GM13977 (cell line): ENCODE measurements at places on chromosomes 3 and 15.

DNA sequence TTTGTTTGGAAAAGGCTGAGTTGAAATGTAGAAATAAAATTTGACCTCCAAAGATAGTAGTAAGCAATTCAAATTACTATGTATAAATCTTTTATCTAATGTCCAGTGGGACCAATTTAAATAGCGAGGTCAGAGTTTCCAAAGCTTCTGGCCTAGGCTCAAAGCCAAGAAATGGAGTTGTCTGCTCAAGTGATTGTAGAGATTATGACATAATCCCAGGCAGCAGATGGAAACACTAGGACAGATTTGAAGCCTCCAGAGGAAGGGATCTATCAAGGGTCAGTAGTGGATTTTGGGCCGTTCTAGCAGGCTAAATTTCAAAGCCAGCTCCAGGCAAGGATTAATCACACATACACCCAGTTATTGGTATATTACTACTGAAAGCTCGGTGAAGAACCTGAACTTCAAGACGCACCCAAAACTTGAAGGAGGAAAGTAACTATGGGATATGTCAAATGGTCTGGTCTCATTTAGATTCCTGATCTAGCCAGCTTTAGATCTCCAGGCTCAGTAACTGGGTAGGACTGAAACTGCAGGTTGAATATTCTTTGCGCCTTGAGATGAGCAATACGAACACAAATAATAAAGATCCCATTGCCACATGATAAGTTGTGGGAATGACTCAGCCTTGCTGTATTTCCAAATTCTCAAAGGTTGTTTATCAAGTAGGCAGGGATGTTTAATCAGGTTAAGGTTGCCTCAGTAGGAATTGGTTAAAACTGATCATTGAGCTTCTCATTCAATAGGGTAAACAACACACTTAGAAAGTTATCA lies 30.9 kb upstream of the ARRDC4 start:
- DNase-seq, result no peak

DNA sequence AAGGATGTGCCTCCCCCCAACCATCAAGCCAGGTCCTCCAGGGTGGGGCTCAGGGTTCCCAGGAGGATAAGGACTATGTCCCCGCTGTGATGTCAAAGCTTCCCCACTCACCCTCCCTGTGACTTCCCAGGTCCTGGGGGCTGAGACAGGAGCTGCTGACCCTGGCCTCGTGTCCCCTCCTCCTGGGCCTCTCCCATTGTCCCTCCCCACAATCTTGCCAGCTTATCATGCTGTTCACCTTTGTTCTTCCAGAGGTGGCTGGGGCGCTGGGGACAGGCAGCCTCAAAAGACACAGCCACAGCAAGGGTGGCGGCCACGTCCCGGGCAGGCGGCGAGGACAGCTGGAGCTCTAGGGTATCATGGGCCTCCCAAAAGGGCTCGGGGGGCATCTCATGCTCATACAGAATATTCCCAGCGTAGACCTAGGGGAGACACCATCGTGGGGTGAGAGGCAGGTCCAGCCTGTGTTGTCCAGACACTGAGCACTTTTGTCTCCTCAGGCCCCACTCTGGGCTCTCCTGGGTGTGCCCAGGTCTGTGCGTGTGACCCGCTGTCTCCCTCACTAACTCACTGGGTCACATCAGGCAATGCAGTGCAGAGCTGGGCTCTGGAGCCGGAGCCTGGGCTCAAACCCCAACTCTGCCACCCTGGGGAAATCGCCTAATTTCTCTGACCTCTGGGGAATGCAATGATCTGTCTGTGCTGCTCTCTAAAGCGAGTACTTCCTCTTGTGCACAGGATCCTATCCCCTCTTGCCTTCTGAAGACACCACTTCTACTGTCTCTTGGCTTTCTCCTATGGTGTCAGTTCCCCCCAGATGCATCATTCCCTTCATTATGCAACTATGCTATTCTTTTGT lies 30.0 kb downstream of the SNX33 start:
- DNase-seq, result no peak

- no peak for DNase-seq
Observed at GRCh38 chr15:61668444-61668843, 391.8 kb downstream of the VPS13C start.

- no peak for DNase-seq
Observed at GRCh38 chr15:60573936-60574335, 95.0 kb upstream of the ICE2 start.

DNA sequence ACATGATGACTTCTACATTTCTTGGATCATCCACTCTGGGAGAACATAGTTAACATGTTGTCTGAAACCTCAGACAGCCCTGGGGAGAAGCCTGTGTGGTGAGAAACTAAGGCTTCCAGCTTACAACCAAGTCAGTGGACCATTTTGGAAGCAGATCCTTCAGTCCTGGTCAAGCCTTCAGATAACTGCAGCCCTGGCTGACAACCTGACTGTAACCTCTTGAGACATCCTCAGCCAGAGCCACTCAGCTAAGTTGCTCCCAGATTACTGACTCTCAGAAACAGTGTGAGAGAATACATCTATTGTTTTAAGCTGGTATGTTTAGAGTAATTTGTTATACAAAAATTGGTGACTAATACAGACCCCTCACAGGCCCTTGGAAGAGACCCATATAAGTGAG lies 50.9 kb upstream of the KPNA4 start:
- no peak for DNase-seq

DNA sequence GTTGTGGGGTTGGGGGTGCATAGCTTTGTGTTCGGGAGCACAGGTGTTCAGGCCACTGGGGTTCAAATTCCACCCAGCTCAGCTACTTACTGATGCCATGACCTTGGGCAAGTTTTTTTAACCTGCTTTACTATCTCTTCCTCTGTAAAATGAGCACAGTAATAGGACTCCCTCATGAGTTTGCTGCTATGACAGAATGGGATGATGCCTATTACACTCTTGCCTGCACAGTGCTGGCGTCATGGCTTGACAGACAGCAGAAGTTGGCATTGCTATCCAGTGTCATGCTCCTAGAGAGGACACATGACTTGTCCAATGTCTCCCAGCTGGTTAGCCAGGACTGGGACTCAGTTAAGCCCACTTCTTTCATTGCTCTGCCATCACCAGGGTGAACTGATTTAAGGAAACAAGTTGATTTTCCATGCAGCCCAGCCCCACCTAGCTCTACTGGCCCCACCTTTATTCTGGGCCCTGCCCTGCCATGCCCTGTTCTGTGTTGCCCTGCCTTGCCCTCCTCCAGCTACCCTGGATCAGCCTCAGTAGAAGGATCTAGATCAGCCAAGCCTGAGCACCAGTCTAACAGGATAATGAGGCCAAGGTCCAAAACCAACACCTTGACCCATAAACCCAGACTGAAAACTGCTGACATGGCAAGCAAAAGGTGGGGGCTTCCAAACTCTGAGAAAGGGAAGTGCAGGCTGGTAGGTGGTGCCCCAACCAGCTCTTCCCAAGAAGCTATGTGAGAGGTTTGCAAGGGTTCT lies 155.8 kb upstream of the ATP11B start:
- DNase-seq, result no peak
